PC-9 (cell line): ENCODE measurements at places on chromosomes 2 and 18. TPM values are rescaled to one million over a fixed set of nuclear protein-coding genes. Genes with fewer than 3 reads are reported as not detected.

Gene EGR4
- total RNA-seq, result not detected in 2 replicates

Gene FEV
- not detected in 2 replicates for total RNA-seq

- no peaks in the 10 kb centered on the region for H3K4me1 ChIP-seq
- DNase-seq, result no peak
- no peaks in the 10 kb centered on the region for H3K36me3 ChIP-seq
Measured at GRCh38 chr2:145352484-145352883, 832.6 kb upstream of the ZEB2 start.

- DNase-seq, result no peak
- H3K4me1 ChIP-seq, result no peaks in the 10 kb centered on the region
- no peak overlapping the region for H3K27ac ChIP-seq
Measured at GRCh38 chr2:109447776-109448175, 166.0 kb downstream of the SEPTIN10 start.

DNA sequence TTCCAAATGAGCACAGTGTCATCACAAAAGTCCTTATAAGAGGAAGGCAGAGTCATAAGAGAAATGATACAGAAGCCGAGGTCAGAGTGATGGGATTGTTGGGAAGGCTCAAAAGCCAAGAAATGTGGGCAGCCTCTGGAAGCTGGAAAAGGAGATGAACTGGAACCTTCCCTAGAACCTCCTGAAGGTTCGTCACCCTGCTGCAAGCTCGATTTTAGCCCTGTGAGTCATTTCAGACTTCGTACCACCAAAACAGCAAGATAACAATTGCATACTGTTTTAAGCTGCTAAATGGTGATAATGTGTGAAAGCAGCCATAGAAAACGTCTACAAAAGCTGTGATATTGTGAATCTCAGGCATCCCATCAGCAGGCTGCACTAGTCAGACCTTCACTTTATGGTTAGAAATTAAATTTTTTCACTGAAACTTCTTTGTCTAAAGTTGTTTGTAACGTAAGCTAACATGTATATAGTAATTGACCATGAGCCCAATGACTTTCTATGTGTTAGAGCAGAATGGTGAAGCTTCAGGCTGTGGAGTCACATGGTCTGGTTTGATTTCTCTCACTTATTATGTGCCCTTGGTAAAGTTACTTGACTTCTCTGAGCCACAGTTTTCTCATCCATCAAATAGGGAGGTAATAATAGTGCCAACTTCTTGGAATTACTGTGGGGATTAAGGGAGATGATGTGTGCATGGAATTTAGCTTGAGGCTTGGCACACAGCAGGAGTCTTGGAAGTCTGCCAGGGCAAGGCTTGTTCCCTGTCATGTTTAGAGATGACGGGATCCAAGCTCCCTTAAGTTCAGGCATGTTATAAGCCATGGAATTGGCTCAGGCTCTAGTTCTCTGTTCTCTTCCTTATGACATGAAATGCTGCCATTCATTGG is 132.0 kb upstream of the CCDC195 start:
- no peaks in the 10 kb centered on the region for H3K36me3 ChIP-seq
- no peak overlapping the region for H3K27ac ChIP-seq
- DNase-seq, result peak; percentile 50
- no peaks in the 10 kb centered on the region for H3K27me3 ChIP-seq

Gene LOXL3
- total RNA-seq, result 3.1 and 5.0 TPM in 2 replicates

DNA sequence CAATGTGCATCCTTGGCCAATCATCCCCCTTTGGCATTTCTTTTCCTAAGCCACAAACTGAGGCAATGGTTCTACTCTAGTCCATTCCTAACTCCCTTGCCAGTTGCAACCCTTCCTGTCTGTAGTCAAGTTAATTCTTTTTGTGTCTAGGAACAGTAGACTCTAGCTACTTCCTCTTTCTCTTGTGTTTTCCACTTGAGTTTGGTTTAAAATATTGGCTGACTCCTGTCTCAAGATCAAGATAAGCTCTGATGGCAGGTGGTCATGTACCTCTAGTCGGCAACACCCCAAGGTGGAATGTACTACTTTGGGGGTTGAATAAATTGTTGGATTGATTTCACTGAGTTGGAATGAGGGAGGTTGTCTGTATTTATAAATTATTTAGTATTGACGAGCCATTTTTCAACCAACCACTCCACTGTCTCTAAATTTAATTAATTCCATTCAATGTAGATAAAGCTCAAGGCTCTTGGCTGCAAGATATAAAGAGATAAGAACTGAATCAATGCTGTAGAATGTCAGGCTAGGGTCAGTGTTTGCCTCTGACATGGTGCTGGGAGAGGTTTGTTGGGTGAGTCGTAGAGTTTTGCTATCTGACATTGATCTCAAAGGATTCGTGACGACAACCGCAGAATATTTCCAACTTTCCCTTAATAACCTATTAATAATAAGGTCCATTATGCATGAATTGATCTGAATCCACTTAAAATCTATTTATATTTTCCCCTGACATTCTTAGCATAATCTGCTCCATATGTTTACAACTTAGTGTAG is 188.7 kb upstream of the APCDD1 start:
- H3K27me3 ChIP-seq, result no peaks in the 10 kb centered on the region
- DNase-seq, result no peak
- H3K4me1 ChIP-seq, result no peaks in the 10 kb centered on the region
- no peak overlapping the region for H3K4me3 ChIP-seq
- H3K36me3 ChIP-seq, result no peaks in the 10 kb centered on the region

- no peaks in the 10 kb centered on the region for H3K4me1 ChIP-seq
- peak; percentile 9 for DNase-seq
- no peak overlapping the region for H3K27ac ChIP-seq
- no peaks in the 10 kb centered on the region for H3K27me3 ChIP-seq
Measured at GRCh38 chr2:174901075-174901474, 104.1 kb downstream of the CHN1 start.

DNA sequence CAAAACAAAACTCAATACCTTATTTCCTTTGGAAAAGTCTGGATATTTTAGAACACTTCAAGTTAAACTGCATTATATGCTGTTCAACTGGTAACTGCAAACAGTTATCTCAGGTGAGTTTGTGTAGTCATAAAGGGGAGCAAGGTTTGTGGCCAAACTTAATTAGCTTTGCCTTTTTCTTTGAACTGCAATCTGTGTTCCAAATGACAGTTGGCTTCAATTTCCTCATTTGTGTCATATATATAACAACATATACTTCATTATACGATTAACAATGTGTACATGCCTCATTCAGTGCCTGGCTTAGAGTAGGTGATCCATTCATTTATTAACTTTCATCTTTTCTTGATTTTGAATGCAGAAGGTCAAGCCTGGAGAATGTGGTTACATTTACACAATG is 55.8 kb downstream of the KCNE4 start:
- H3K36me3 ChIP-seq, result no peaks in the 10 kb centered on the region
- no peak for DNase-seq
- H3K4me1 ChIP-seq, result no peaks in the 10 kb centered on the region
- no peaks in the 10 kb centered on the region for H3K27me3 ChIP-seq
- H3K4me3 ChIP-seq, result no peak overlapping the region

- no peaks in the 10 kb centered on the region for H3K36me3 ChIP-seq
- H3K27ac ChIP-seq, result no peak overlapping the region
- DNase-seq, result no peak
- no peak overlapping the region for H3K4me3 ChIP-seq
- peaks cover 20% of the 10 kb centered on the region for H3K4me1 ChIP-seq
Measured at GRCh38 chr2:218328294-218328693, 28.4 kb upstream of the CATIP start.

Gene TBR1
- not detected in 2 replicates for total RNA-seq

GRCh38 chr2:158998551-158999248 is 30.3 kb downstream of the TANC1 start:
- H3K36me3 ChIP-seq, result no peaks in the 10 kb centered on the region
- H3K27me3 ChIP-seq, result no peaks in the 10 kb centered on the region
- no peak for DNase-seq
- H3K4me3 ChIP-seq, result no peak overlapping the region

- no peak overlapping the region for H3K27ac ChIP-seq
- H3K4me1 ChIP-seq, result peaks cover 41% of the 10 kb centered on the region
- DNase-seq, result peak; percentile 72
- no peaks in the 10 kb centered on the region for H3K27me3 ChIP-seq
- no peaks in the 10 kb centered on the region for H3K36me3 ChIP-seq
Measured at GRCh38 chr2:36618381-36618780, 20.4 kb upstream of the FEZ2 start.

Gene SLC14A1
- total RNA-seq, result not detected in 2 replicates

Gene EPB41L3
- total RNA-seq, result not detected in 2 replicates

- no peak overlapping the region for H3K4me3 ChIP-seq
- H3K4me1 ChIP-seq, result no peaks in the 10 kb centered on the region
- H3K27me3 ChIP-seq, result no peaks in the 10 kb centered on the region
- no peaks in the 10 kb centered on the region for H3K36me3 ChIP-seq
- no peak overlapping the region for H3K27ac ChIP-seq
- DNase-seq, result no peak
Measured at GRCh38 chr2:67323209-67323991, 73.7 kb upstream of the ETAA1 start.

DNA sequence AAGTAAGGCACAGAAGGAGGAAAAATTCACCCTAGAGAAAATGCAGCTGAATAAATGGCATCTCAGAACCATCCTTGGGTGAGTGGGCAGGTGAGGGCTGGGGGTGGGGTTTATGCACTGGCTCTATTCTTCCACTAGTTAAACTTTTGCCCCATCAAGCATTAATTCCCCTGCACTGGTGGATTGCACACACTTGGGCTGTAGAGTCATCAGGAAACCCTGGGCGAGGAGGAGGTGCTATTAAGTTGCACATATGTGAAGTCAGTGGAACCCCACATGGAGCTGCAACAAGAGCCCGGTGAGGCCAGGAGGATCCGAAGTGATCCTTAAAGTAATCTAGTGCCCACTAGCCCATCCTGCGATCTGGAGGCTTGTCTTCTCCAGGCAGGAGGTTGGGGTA is 6.8 kb upstream of the DNAJB2 start:
- DNase-seq, result no peak
- H3K36me3 ChIP-seq, result no peaks in the 10 kb centered on the region
- no peak overlapping the region for H3K4me3 ChIP-seq
- no peaks in the 10 kb centered on the region for H3K27me3 ChIP-seq
- H3K27ac ChIP-seq, result no peak overlapping the region

Gene PTPN4
- 46.6 and 60.7 TPM in 2 replicates for total RNA-seq

Gene TLX2
- total RNA-seq, result 3.1 and 3.8 TPM in 2 replicates

- H3K27ac ChIP-seq, result no peak overlapping the region
- DNase-seq, result no peak
- no peak overlapping the region for H3K4me3 ChIP-seq
- H3K36me3 ChIP-seq, result no peaks in the 10 kb centered on the region
Measured at GRCh38 chr18:2417861-2418610, 153.3 kb downstream of the METTL4 start.

GRCh38 chr2:112001136-112001715 is 53.8 kb upstream of the TMEM87B start:
- H3K4me1 ChIP-seq, result peaks cover 24% of the 10 kb centered on the region
- no peak for DNase-seq
- no peaks in the 10 kb centered on the region for H3K27me3 ChIP-seq
- no peak overlapping the region for H3K27ac ChIP-seq
- H3K4me3 ChIP-seq, result no peak overlapping the region
- H3K36me3 ChIP-seq, result no peaks in the 10 kb centered on the region

Gene MARCHF4
- 7.7 and 14.5 TPM in 2 replicates for total RNA-seq

Gene RNF25
- 24.6 and 27.2 TPM in 2 replicates for total RNA-seq

GRCh38 chr2:86800856-86801567 is 10.3 kb upstream of the CD8A start:
- H3K4me3 ChIP-seq, result no peak overlapping the region
- no peaks in the 10 kb centered on the region for H3K36me3 ChIP-seq
- H3K4me1 ChIP-seq, result no peaks in the 10 kb centered on the region
- H3K27me3 ChIP-seq, result no peaks in the 10 kb centered on the region

- H3K36me3 ChIP-seq, result no peaks in the 10 kb centered on the region
- H3K27ac ChIP-seq, result no peak overlapping the region
- no peaks in the 10 kb centered on the region for H3K27me3 ChIP-seq
Measured at GRCh38 chr18:58590254-58590653, 38.6 kb downstream of the ALPK2 start.

Gene NAT8
- not detected in 2 replicates for total RNA-seq

- no peaks in the 10 kb centered on the region for H3K36me3 ChIP-seq
- H3K27me3 ChIP-seq, result no peaks in the 10 kb centered on the region
- H3K27ac ChIP-seq, result no peak overlapping the region
Measured at GRCh38 chr2:217394510-217395351, 534.9 kb upstream of the TNP1 start.

DNA sequence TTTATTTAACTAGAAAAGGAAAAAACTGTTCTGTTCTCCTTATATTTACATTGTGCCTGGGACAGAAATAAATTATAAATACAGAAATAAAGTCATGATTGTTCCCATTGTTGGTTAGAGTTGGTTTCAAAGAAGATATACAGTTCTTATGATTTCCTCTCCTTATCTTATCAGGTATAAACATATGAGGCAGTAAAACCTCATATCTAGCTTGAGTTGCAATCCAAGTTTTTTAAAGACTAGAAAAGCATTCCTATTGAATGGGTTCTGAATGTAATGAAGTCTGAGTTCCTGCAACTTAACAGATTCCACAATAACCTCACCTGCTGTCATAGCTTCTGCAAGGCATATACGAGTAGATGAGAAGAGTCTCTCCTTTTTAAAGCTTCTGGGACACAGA is 114.7 kb upstream of the CAVIN2 start:
- no peaks in the 10 kb centered on the region for H3K36me3 ChIP-seq
- no peak for DNase-seq
- no peaks in the 10 kb centered on the region for H3K27me3 ChIP-seq
- no peak overlapping the region for H3K27ac ChIP-seq
- H3K4me3 ChIP-seq, result no peak overlapping the region

- no peaks in the 10 kb centered on the region for H3K4me1 ChIP-seq
- H3K4me3 ChIP-seq, result no peak overlapping the region
- no peak for DNase-seq
Measured at GRCh38 chr18:44871771-44872170, 191.1 kb downstream of the SETBP1 start.

DNA sequence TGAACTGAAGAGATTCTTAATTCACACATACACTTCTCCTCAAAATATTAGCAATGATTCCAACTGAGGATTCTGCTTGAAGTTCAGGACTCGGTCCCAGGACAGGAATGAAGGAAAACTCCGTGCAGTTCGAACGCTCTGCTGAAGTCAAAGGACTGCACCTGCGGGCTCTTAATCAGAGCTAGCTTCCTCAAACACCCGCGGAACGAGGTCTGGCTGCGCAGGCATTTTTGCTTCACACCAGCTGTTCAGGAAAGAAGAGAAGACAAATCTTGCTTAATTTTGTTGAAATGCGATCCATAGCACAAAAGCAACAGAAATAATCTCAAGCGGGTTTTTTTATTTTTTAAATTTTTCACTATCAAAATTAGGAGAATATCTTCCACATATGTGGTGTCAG is 175.6 kb downstream of the LAMA1 start:
- H3K27ac ChIP-seq, result no peak overlapping the region
- no peak for DNase-seq
- H3K27me3 ChIP-seq, result peaks cover 88% of the 10 kb centered on the region
- no peaks in the 10 kb centered on the region for H3K4me1 ChIP-seq
- H3K36me3 ChIP-seq, result no peaks in the 10 kb centered on the region
- H3K4me3 ChIP-seq, result no peak overlapping the region

GRCh38 chr18:51523671-51524070 is 326.2 kb upstream of the MEX3C start:
- H3K4me3 ChIP-seq, result no peak overlapping the region
- peak overlapping the region; percentile 34; the same call in 1 of the 2 replicates for H3K27ac ChIP-seq
- no peaks in the 10 kb centered on the region for H3K36me3 ChIP-seq
- no peak for DNase-seq
- H3K27me3 ChIP-seq, result no peaks in the 10 kb centered on the region
